T-helper 22 cell (primary cell): ENCODE measurements at places on chromosomes 2 and 18.
A peak's percentile ranks its signal among the peaks of the same experiment; 100 is the strongest.

GRCh38 chr18:59837586-59837985 is 62.2 kb upstream of the PMAIP1 start:
- no peak for DNase-seq

DNA sequence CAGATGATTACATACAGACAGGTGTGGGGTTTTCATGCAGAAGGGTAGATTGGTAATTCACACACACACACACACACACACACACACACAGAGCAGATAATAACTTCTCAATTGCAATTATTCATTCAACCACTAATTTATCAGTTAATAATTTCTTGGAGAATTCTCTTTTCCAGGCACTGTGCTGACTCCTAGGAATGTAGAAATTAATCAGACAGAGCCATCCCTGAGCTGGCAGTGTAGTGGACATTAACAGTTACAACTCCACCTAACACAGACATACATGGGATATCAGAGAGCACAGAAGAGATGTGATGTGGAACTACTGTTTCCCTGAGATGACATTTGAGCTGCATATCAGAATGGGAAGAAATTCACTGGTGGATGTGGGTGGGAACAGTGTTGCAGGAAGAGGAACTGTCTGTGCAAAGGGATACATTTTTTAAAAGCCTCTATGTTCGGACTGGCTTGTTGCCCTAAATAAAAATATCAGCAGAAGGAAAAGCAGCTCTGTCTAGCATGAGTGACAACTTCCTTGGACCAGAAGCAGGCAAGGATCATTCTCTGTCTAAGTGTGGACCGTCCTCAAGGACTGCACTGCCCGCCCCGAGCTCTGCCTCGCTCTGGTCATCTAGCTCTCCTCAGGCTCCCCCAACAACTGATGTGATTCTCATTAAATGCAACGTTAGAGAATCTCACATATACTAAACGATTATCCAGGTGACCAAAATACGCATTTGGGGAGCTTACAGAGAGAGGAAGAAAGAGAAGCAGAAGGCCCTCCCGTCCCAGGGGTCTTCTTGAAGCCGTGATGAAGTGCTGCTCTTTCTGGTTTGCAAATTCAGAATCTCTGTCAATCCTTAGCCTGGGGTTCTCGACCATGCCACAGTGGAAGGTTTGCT is 173.4 kb upstream of the TRIB2 start:
- DNase-seq: no peak

DNA sequence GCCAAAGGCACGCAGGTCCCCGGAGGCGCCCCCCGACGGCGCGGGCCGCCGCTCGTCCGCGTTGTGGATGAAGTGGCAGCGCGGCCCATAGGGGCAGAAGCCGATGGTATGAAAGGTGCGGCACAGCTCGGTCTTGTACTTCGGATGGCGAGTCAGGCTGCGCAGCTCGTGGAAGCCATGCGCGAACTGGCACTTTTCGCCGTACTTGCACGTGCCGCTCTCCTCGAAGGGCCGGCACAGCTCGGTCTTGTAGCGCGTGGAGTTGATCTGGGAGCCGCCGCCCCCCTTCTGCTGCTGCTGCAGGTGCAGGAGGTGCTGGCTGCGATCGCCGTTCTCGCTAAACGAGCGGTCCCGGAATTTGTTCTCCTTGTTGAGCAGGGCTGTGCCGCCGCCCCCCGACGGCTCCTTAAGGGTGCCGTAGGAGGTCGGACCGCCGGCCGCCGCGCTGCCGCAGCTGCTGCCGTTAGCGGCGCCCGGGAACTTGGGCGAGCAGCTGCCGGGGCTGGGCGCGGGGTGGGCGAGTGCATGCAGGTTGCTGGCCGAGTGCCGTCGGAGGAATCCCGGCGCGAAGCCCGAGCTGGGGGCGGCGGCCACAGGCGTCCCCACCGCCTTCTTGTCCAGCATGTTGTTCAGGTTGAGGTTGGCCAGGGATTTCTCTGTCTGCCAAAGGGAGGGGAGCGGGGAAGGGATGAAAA is 1.2 kb downstream of the ZFP36L2 start:
- peak; percentile 26 for DNase-seq

GRCh38 chr2:149816756-149817551 is 229.4 kb upstream of the MMADHC start:
- no peak for DNase-seq

GRCh38 chr2:27369471-27370025 is 590 bp downstream of the EIF2B4 start:
- DNase-seq: no peak

- no peak for DNase-seq
Observed at GRCh38 chr2:134144651-134145050, 109.2 kb upstream of the MGAT5 start.

GRCh38 chr2:128180031-128180430 is 89.0 kb downstream of the UGGT1 start:
- DNase-seq: no peak

- DNase-seq: no peak
Observed at GRCh38 chr2:214311031-214311533, 99.8 kb upstream of the VWC2L start.

DNA sequence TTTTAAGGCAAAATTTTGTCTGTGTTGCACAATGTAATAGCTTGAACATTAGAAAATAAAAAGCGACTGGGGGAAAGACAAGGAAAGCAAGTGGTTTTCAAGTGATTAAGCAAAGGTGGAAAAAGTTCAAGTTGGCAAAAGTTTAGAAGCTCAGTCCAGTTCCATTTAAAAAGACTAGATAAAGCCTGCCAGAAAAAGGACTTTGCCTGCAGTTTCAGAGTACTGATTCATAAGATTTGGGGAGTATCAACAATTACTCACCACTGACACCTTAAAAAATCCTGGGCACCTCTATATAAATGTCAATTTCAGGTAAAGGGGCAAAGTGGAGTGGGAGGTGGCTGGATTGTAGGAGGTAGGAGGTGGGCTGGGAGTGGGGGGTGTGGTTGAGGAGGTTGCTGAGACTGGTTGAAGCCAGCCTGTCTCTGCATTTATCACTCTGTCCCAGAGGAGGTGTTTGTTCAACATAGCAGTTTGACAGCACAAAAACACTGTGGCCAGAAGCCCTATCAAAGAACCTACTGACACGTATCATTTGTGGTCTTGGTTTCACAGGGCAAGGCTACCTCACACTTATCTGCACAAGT is 14.6 kb downstream of the ZEB2 start:
- DNase-seq: no peak

DNA sequence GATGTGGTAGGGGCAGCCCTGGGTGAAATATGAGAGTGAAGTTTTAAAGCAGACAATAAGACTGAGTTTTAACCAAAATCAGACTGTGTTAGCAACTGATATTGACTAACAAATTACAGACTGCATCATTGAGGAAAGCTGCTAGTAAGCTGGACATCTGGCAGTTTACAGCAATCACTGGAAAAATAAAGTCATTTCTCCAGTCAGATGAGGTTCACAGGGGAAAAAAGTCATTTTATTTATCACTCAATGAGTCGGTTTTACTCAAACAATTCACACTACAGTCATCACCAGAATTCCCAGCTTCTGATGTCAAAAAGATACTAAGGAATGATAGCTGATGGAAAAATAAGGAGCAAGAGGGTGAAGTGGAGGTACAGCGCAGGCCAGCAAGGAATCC is 10.5 kb upstream of the TMEM177 start:
- no peak for DNase-seq

- no peak for DNase-seq
Observed at GRCh38 chr2:71155846-71156245, 25.4 kb downstream of the MPHOSPH10 start.
